ENCODE measurements at places on chromosomes 5 and 9. TPM values are rescaled to one million over a fixed set of nuclear protein-coding genes. Genes with fewer than 3 reads are reported as not detected.

- DNase-seq: no peak
Measured at GRCh38 chr5:36593867-36594266, 12.5 kb upstream of the SLC1A3 start.

DNA sequence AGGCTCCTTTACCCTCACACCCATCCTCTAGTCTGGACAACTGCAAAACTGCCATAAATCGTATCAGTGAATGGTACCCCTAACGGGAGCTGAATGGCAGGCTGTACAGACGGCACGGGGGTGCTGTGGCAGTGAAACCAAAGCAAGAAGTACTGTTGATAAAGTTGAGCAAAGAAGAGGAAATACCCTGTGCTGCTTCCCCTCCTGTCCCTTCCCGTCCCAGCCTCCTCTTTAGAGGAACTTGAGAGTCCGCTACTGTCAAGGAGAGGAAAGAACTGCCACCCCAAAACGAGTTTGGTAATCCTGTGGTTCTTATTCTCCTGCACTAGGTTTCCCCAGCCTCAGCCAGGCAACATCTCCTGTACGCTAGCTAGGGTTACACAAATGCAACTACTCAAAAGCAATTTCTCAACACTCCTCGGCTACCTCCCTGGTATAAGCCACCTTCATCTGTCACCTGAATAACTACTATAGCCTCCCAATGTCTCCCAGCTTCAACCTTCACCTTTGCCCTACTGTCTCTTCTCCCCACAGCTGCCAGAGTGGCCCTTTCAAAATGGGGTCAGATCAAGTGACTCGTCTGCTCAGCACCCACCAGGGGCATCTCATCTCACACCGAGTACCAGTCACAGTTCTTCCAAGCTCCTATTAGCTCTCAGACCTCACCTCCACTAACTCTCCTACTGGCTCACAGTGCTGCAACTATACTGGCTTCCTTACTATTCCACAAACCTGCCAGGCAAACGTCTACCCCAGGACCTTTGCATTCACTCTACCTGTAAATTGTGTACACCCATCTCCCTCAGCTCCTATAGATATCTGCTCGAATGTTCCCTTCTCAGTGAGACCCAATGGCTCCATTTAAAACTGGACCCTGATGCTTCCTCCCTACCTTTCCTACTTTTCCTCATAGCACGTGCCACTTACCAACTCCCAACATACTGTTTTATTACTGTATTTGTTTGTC is 4.1 kb downstream of the GLRX start:
- peak; percentile 55 for DNase-seq

DNA sequence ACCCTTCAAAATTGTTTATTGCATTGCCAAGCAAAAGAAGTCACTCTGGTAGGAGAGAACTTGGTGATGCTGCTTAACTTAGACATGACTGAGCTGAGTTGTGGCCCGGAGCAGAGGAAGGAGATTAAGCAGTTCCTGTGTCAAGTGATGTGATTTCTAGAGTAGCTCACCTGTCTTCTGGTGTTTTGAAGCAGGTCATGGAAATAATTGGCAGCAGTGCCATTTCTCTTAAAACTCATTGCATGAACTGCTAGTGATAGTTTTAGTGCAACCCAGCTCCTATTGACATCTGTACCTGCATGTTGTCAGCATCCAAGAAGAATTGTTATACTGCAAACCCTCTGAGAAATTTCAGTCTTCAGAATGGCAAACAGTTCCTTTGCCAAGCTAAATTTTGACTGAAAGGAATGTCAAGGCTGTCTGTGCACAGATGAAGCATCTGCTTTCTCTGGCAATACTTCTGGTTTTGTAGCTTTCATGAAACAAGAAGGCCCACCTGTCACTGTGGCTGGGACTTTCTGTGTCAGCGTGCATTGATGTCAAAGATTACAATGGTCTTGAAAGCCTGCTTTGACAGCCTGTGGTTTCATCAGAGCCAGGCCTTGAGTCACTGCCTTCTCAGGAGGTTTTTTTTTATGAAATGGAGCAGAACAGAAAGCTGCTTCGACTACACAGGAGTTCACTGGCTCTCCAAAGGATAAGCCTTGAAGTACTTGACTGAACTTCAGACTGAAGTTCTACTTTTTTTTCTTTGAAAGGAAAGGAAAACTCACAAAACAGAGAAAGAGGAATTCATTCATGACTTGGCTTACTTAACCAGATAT is 90.6 kb downstream of the RALGPS1 start:
- no peak for DNase-seq

- no peak for DNase-seq
Measured at GRCh38 chr9:129395633-129396364, 217.7 kb upstream of the IER5L start.

The FAM221B gene
- not detected for total RNA-seq

- DNase-seq: no peak
Measured at GRCh38 chr5:66365981-66366380, 221.9 kb downstream of the SREK1 start.

- peak; percentile 73 for DNase-seq
Measured at GRCh38 chr5:129904102-129904666, at the start of gene CHSY3. CHSY3 (plus strand) TSS chr5:129904465.

DNA sequence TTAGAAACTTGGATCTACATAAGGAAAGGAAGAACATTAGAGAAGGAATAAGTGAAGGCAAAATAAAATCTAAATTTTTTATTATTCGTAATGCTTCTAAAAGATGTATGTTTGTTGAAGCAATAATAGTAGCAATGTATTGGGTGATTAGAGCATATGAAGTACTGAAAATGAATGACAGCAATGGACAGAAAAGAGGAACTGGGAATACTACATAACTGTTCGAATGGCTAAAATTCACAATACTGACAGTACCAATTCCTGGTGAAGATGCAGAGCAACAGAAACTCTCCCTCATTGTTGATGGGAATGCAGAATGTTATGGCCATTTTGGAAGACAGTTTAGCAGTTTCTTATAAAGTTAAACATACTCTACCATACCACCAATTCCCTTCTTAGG is 177.3 kb upstream of the SPEF2 start:
- no peak for DNase-seq

The SMIM33 gene
- 1.2 TPM for total RNA-seq

DNA sequence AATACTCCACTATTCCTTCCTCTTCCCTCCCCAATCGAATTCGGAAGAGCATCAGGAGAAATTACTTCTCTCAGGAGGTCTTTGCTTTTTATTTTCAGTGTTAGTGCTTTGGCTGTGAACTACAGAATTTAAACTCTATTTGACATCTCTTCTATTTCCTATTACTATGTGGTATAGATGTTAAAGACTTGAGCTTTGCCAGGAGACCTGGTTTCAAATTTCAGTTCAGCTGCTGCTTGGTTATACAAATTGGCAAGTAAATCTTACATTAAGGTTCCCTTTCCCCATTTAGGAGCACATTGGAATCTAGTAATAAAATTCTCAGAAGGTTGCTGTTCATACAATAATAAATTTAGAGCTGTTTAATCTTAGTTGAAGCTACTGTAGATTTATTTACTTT is 13.1 kb downstream of the UHRF2 start:
- DNase-seq: no peak

The FGF10 gene
- 0.53 TPM for total RNA-seq

- DNase-seq: no peak
Measured at GRCh38 chr5:125409861-125410536, 663.6 kb upstream of the ZNF608 start.

The ENG gene
- 25.7 TPM for total RNA-seq

- no peak for DNase-seq
Measured at GRCh38 chr5:14667290-14667689, 2.8 kb downstream of the OTULIN start.

DNA sequence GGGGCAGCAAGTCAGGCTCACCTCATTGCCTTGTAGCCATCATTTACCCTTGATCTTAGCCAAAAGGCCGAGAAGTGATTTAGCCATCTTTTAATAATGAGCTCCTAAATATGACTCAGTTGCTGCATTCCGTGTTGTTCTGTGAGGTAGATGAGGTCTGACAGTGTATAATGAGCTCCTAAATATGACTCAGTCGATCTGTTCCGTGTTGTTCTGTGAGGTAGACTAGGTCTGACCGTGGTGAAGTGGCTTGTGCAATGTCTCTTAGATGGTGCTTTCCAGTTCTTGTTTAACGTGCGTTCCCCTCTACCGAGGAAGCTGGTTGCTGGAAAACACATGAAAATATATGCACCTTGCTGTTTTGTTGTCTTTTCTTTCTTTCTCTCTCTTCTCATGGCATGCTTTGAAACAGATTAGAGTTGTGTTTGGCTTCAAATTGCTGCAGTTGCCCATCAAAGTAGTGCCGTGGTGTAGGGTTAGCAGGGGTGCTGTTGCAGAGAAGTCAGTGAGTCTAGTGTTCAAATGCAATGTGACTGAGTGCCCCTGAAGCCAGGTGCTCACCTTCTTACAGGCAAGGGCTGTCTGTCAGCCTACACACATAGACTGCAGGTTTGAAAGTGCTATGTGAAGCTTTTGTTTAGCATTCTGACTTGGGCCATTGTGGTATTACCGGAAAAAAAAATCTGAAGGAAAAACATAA is 118.6 kb downstream of the KDM4C start:
- DNase-seq: no peak

- no peak for DNase-seq
Measured at GRCh38 chr5:79745255-79745654, 55.6 kb downstream of the CMYA5 start.

- DNase-seq: no peak
Measured at GRCh38 chr9:71729816-71730526, 38.3 kb downstream of the CEMIP2 start.

DNA sequence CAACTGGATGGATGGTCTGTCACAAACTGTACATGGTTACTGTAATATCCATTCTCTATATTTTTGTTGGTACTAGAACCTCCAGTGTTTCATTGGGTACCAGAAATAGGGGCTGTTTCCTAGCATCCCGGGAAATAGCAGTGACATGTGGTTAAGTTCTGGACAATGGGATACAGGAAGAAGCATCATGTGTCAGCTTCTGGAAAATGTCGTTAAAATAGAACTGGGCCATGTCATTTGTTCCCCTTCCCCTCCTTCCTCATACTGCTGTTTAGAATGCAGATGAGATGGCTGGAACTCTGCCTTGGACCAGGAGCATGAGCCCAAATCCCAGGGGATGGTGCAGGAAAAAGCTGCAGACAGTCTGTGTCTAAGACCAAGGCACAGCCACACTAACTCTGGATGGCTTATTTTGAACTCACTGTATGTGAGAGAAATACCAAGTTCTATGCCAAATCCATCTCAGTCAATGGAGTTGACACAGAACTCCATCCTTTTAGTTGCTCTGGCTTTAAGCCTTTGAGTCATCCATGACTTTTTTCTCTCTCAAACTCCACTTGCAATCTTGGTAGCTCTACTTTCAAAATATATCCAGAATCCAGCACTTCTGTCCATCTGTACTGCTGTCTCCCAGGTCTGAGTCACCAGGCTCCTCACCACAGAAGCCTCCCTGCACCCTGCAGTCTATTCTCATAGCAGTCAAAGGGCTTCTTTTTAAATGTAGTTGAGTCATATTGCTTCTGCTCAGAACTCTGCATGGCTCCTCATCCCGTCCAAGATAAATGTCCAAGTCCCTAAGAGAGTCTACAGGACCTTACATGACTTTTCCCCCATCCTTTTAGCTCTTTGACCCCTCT is 184.2 kb downstream of the NSG2 start:
- no peak for DNase-seq

GRCh38 chr5:98775246-98776065 is 2.0 kb downstream of the RGMB start:
- no peak for DNase-seq

GRCh38 chr5:94102849-94103248 is 361.4 kb upstream of the POU5F2 start:
- no peak for DNase-seq

GRCh38 chr5:123512611-123513461 is 859 bp downstream of the CSNK1G3 start:
- peak; percentile 68 for DNase-seq
